ENCODE measurements at places on chromosomes 2 and 18. TPM values are rescaled to one million over a fixed set of nuclear protein-coding genes. Genes with fewer than 3 reads are reported as not detected.

Gene CLEC4F
- not detected for total RNA-seq

Gene GALNT14
- 1.1 TPM for total RNA-seq

Gene CCDC148
- not detected for total RNA-seq

Gene CPO
- not detected for total RNA-seq

GRCh38 chr2:144541396-144541795, 21.5 kb upstream of the ZEB2 start:
- no peak for DNase-seq

Gene CFC1B
- not detected for total RNA-seq

DNA sequence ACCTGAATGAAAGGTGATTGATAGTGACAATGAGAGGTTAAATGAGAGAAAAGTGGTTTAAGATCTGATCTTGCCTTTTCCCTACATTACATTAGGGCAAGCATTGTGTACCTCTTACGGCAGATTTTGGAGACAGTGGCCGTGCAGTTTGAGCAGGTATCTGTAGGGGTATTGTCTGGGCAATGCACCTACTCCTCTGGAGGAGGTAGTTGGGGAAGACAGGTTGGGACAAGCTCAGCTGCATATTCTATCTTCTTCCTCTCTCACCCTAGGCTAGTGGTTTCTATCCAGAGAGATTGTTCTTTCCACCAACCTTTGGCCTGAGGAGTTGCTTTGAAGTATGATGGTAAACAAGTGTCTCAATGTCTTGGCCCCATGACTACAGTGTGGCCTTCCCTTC, 323.2 kb downstream of the CYP26B1 start:
- no peak for DNase-seq

- DNase-seq = no peak
Observed at GRCh38 chr2:215915441-215915840, 97.9 kb downstream of the MREG start.

- no peak for DNase-seq
Observed at GRCh38 chr2:165698444-165698884, 95.6 kb downstream of the GALNT3 start.

DNA sequence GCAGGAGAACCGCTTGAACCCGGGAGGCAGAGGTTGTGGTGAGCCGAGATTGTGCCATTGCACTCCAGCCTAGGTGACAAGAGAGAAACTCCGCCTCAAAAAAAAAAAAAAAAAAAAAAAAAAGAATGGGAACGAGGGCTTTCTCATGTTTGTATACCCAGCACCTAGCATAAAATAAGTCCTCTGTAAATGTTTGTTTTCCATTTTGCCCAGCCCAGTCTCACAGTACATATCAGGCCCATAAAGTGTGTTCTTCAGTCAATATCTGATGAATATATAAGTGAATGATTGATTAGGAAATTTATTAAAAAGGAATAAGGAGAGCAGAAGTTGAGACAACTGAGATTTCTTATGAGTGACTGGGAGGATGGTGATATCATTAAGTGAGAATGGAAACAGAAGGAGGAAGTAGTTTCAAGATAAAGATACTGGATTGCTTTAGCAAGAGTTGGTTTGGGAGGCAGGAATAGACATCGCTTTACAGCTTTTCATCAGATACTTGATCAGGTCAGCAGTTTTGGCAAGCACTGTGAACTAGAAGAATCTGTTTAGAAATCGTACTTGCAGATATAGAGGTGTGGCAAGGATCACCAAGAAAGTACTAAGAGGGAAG, 327.5 kb downstream of the KIAA1328 start:
- no peak for DNase-seq

DNA sequence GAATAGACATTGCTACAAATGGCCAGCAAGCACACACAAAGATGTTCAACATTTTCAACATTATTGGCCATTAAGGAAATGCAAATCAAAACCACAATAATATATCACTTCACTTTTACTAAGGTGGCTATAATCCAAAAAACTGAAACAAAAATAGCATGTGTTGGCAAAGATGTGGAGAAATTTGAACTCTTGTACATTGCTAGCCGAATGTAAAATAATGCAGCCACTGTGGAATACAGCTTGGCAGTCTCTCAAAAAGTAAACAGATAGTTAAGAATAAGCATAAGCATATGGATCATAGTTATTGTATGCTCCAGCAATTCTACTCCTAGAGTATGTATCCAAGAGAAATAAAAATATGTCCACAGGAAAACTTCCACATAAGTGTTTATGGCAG, 192.5 kb downstream of the EN1 start:
- no peak for DNase-seq

Measured in right lobe of liver (tissue), 6 donors.